Peyer's patch (tissue), 4 donors: ENCODE measurements at places on chromosomes 12 and 14.

DNA sequence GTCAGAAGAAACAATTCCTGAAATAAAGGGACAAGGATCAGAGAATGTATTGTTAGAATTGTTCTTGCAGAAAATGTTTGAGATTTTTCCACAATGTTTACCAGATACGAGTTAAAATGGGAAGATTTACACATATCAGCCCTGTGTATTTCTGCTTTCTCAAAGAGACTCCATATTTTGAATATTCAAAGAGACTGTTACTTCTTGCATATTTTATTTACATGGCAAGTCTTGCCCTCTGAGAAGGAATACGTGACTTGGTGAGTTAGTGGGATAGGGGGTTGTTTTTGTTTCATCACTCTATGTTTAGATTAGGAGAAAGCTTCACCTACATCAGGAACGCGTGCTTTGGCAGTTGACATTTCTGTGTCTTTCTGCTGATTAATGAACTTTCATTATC is 56.1 kb upstream of the ZDHHC17 start:
- no peaks in the 10 kb centered on the region for H3K36me3 ChIP-seq
- no peak for DNase-seq
- H3K4me1 ChIP-seq, result no peaks in the 10 kb centered on the region
- no peak overlapping the region for H3K4me3 ChIP-seq

- DNase-seq, result no peak
- H3K27me3 ChIP-seq, result no peaks in the 10 kb centered on the region
- H3K27ac ChIP-seq, result no peak overlapping the region
Observed at GRCh38 chr12:51900323-51900889, 6.9 kb upstream of the ACVRL1 start.

DNA sequence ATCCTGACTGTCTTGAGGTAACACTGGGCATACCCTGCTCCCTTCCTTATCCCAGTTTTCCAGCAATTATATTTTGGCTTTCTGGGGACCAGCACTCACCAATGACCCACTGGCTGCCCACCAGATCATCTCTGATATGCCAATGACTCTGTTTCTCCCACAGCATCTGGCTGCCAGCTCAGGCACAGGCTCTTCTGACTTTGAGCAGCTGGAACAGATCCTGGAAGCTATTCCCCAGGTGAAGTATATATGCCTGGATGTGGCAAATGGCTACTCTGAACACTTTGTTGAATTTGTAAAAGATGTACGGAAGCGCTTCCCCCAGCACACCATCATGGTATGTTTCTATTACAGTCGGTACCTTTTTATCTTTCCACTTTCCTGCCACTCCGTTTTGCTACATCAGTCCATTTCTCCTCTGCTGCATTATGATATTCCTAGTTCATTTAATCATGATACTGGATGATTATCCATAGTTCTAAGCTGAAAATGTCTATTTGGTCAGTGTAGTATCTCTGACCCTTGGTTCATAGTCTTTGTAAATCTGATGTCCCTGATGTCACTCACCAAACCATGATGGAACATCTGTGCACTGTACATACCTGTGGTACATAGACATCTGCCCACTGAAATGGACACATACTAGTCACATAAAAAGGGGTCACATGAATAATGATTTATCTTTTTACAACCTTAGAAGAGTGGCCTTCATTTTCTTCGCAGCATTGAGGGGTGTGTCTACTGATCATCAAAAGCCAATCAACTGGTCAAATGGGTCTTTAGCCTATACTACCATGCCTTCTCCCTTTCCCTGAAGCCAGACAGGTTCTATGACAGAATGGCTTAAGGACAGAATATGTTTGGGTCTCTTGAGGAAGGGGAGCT is 3.3 kb downstream of the GMPR2 start:
- H3K36me3 ChIP-seq, result no peaks in the 10 kb centered on the region
- H3K4me1 ChIP-seq, result peaks cover 8% of the 10 kb centered on the region
- no peak overlapping the region for H3K4me3 ChIP-seq
- no peak for DNase-seq
- no peak overlapping the region for H3K27ac ChIP-seq

DNA sequence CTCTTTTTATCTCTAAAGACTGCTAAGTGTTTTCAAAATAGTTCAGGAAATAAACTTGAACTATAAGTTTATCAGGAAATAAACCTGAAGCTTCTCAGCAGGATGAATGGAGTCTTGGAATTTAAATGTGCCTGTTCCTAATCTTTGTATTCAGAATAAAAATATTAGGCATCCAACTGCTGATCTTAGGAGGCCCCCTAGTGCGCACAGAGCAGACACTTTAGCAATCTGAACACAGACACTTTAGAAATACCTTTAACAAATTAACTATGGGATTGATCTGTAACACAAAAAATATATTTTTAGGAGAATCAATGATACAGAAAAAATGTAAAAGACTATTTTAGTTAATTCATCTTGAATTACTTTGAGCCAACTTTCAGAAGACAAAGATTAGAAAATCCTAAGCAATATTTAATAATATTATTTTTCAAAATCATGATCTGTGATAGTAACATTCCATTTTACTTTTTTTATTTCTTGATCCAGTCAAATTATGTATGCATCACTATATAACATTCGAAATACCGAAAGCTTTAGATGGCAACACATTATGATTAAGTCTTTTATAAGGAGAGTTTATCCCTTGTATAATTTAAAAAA is 80.9 kb downstream of the SLC41A2 start:
- H3K4me3 ChIP-seq, result no peak overlapping the region
- no peaks in the 10 kb centered on the region for H3K4me1 ChIP-seq
- peak; percentile 19 for DNase-seq
- no peak overlapping the region for H3K27ac ChIP-seq
- no peaks in the 10 kb centered on the region for H3K36me3 ChIP-seq

DNA sequence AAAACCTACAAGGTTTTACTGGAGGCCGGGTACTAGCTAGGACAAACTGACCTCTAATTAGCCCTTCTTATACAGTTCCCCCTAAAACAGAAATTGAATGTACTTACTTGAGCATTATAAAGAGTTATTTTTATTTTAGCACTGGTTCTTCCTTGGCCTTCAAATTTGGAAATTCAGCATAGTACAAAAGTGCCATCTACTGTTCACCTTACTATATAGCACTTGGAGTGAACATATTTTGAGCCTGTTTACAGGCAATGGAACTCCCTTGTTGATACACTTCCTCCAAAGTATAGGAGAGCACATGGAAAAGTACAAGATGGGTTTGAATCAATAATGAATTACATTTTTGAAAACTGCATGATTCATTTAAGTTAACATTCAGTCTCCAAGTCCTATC is 3.9 kb upstream of the POC1B start:
- no peak overlapping the region for H3K27ac ChIP-seq
- H3K4me1 ChIP-seq, result no peaks in the 10 kb centered on the region
- H3K36me3 ChIP-seq, result no peaks in the 10 kb centered on the region

DNA sequence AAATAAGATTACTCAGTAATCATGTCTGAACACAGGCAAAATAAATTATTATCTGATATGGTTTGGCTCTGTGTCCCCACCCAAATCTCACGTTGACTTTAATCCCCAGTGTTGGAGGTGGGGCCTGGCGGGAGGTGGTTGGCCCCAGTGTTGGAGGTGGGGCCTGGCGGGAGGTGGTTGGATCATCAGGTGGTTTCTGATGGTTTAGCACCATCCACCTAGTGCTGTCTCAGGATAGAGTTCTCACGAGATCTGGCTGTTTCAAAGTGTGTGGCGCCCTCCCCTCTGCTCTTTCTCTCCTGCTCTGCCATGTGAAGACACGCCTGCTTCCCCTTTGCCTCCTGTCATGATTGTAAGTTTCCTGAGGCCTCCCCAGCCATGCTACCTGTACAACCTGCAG is 18.1 kb downstream of the DHRS2 start:
- no peak for DNase-seq
- no peak overlapping the region for H3K27ac ChIP-seq
- H3K4me3 ChIP-seq, result no peak overlapping the region
- no peaks in the 10 kb centered on the region for H3K27me3 ChIP-seq

DNA sequence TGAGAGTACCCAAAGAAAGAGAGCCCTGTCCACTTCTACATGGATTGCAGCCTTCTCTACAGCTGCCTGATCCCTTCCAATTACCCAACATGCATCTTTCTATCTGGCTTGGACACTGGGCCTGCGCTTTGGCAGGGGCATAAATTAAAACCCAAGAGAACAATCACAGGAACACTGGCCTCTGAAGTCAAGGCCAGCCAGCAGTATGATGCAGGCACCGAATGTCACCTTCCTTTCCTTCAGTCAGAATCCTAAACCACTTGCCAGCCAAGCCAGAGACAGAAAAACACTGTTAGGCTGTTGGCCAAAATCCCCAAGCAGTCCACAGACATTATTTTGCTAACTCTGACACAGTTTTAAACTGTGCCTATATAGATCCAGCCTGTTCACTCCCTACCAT is 113.7 kb downstream of the DUSP6 start:
- DNase-seq, result no peak
- no peaks in the 10 kb centered on the region for H3K4me1 ChIP-seq
- no peak overlapping the region for H3K27ac ChIP-seq

GRCh38 chr14:50677527-50678063 is 9.5 kb upstream of the SAV1 start:
- H3K4me3 ChIP-seq, result no peak overlapping the region
- no peaks in the 10 kb centered on the region for H3K36me3 ChIP-seq
- no peaks in the 10 kb centered on the region for H3K27me3 ChIP-seq
- no peaks in the 10 kb centered on the region for H3K4me1 ChIP-seq
- DNase-seq, result no peak

- H3K27me3 ChIP-seq, result no peaks in the 10 kb centered on the region
- H3K4me3 ChIP-seq, result no peak overlapping the region
- no peaks in the 10 kb centered on the region for H3K36me3 ChIP-seq
- DNase-seq, result no peak
- no peak overlapping the region for H3K27ac ChIP-seq
Observed at GRCh38 chr12:61538951-61539350, 721.3 kb upstream of the USP15 start.

GRCh38 chr12:6699989-6700645 is 498 bp downstream of the PIANP start:
- peak overlapping the region; percentile 40 for H3K4me3 ChIP-seq
- DNase-seq, result no peak
- no peaks in the 10 kb centered on the region for H3K27me3 ChIP-seq
- no peaks in the 10 kb centered on the region for H3K4me1 ChIP-seq

DNA sequence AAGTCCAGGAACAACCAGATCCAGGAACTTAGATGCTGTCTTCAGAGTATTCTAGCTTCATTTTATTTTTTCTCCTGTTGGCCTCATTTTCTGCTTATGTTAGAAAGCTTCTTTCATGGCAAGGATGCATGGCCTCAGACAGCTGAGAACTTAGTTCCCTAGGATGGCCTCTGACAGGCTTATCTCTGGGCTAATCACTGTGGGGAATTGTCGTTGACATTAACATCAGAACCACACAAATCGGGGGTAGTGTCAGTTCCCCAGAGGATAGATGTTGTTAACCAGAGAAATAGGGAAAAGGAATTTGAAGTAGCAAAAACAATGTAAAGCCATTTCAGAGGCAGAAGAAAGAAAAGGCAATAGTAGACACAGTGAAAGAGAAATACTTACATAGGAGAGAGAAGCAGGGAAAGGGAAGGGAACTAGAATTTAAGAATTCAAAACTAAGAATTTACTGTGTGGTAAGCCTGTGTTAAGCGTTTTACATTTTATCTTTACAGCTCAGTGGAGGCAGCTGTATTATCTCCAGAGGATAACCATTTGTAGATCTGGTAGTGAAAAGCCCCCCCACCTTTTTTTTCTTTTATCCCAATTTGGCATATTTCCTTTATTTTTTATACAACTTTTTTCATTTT is 21.8 kb downstream of the FUT8 start:
- no peak overlapping the region for H3K27ac ChIP-seq
- no peaks in the 10 kb centered on the region for H3K27me3 ChIP-seq
- H3K36me3 ChIP-seq, result no peaks in the 10 kb centered on the region
- H3K4me3 ChIP-seq, result no peak overlapping the region

DNA sequence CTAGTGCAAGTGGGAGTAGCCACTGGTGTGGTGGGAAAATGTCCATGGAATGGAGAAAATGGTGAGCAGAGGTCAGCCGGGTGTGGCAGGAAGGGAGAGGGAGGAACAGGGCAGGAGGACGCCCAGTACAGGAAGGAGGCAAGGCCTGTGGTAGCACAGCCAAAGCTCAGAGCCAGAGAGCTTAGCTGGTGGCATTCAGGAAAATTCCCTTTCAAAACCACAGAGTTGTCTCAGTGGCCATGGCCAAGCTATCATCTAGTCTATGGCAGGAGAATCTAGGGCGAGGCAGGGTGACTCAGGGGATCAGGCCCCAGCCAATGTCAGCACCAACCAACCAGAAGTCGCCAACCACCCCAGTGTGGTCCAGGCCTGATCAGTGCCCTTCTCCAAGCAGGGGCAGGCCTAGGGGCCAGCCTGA is 67.7 kb upstream of the DDX11 start:
- H3K4me3 ChIP-seq, result no peak overlapping the region
- no peak overlapping the region for H3K27ac ChIP-seq
- H3K36me3 ChIP-seq, result no peaks in the 10 kb centered on the region
- H3K27me3 ChIP-seq, result no peaks in the 10 kb centered on the region

GRCh38 chr12:7747246-7747645 is at the start of gene CLEC4C:
TSS of gene CLEC4C (minus strand) at chr12:7747375. CDS start at chr12:7747348, 27 bp downstream.
- H3K27ac ChIP-seq, result no peak within 1 kb of the TSS
- H3K36me3 ChIP-seq, result no peaks in the 10 kb centered on the region
- H3K4me1 ChIP-seq, result no peaks in the 10 kb centered on the region
- DNase-seq, result no peak
